NCI-H1930 (cell line): ENCODE measurements at places on chromosomes 2 and 18.

DNA sequence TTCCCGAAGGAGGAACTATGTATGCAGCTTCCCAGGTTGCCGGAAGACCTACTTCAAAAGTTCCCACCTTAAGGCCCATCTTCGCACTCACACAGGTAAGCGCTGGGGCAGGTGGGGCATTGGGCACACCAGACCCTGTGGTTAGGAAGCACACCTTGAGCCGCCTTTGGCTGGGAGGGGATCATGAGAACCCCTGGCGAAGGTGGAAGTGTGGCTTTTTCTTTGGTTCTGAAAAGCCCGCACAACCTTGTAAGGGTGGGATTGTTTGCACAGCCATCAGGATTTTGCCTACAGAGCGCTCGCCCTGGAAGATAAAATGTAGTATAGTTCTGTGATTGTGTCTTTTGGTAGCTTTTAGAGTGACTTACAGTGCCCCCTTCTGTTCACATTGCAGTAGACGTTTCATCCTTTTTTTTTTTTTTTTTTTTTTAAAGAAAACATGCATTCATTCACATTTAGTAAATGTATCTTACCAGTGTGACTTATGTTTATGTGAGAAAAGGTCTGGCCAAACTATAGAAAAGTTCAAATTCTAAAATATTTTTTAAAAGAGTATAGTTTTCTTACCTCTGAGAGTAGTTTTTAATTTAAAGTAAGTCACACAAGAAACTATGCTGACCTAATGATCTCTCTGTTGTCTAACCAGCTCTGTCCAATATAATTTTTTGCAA lies 5.3 kb downstream of the KLF11 start:
- DNase-seq, result no peak

- DNase-seq, result peak; percentile 70
Measured at GRCh38 chr18:78701771-78702396, 277.7 kb upstream of the SALL3 start.

DNA sequence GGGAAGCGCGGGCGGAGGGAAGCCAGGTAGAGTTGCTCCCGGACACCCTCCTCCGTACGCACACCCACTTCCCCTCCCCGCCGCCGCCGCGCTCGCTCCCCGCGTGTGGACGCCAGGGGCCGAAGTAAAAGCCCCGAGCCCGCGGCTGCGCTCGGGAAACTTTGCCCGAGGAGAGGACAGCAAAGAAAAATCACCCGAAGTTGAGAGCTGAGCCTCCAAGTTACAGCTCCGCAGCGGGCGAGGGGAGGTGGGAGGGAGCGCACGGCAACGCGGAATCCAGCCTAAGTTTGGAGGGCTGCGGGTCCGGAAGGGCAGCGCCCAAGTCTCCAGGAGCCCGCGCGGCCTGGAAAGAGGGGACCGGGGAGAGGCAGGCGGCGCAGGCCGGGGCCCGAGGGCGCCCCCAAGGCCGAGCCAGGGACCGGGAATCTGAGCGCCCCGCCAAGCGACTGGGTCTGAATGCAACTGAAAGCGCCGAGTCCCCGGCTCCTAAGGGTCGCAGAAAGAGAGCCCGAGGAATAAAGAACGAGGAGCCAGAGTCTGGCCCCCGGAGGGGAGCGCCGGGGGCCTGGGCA lies 706 bp upstream of the BCL11A start:
- DNase-seq, result no peak

GRCh38 chr2:39377226-39377939 lies 59.7 kb downstream of the MAP4K3 start:
- DNase-seq, result no peak

DNA sequence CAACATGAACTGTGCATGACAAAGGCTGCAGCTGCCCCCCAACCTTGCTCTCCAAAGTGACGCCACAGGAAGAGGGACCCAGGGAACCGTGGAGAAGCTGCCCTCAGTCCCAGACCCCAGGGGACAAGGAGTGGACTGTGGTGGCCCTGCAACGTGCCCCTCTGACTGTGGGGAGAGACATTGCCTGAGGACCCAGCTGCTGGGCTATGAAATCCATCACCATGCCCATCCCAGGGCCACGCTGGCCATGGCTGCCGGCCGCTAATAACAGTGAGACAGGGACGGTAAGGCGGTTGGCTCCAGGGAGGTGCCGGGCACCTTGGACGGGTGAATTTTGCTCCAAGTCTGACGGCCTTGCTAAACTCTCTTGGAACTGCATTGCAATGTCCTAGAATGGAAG lies 211.3 kb upstream of the HDAC4 start:
- no peak for DNase-seq

- DNase-seq, result no peak
Measured at GRCh38 chr2:86039178-86039962, 66.3 kb downstream of the POLR1A start.

DNA sequence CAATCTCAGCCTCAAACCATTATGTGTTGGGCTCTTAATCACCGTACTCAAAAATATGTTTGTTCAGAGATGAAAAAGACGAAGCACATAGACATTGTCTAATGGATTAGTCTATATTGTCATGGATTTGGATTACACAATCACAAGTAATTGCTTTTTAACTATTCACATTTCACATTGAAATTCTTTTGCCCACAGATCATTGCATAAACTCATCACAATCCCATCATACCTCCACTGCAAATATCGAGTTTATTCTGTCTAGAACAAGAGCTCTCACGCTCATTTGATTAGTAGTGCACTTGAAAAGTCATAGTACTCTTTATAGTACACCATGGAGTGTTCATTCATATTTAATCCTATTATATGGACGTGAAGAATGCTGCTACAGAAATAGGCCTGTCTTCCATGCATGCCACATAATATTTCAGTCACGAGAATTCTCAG lies 97.9 kb upstream of the SOX11 start:
- no peak for DNase-seq
